Activated naive CD8-positive, alpha-beta T cell treated with anti-CD3 and anti-CD28 coated beads, Interleukin-2, amount 50 U/mL, for 24 hours (primary cell): ENCODE measurements at places on chromosomes 2 and 18.

DNA sequence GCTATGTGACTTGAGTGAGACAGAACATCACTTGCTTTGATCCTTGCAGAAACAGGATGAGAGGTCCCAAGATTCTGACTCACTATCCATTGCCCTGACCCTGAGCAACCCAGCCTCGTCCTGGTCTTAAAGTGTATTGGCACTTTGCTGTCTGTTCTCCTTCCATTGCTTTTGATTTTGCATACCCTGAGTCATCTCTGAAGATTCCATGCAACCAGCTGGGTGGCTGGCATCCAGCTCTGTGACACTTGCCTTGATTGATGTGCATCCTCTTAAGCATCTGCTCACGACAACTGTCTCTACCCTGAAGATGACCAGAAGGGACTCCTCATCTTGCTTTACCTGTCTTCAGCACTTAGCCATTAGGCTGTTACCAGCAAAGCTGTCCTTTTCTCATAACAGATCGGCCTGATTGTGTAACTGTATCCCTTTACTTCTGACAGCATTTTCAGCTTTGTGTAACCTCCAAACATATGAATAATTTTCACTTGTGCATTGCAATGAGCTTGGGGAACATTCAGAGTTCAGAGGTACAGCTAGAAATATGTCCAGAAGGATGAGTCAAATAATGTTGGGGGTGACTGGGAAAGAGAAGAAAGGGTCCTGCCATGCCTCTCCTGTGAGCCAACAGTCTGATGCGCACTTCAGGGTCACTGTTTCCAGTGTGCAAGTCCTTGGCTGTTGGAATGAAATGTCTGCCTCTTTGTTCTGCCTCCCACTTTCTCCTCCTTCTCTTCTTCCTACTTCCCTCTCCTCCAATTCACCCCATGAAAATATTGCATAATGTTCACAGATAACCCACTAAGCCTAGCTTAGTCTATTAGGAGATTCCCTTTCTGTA is 249.7 kb upstream of the OSR1 start:
- H3K27me3 ChIP-seq: no peaks in the 10 kb centered on the region
- H3K4me3 ChIP-seq: no peak overlapping the region
- no peaks in the 10 kb centered on the region for H3K36me3 ChIP-seq
- no peak overlapping the region for H3K27ac ChIP-seq

- no peak overlapping the region for H3K4me3 ChIP-seq
- H3K27me3 ChIP-seq: no peaks in the 10 kb centered on the region
- no peaks in the 10 kb centered on the region for H3K36me3 ChIP-seq
- no peak overlapping the region for H3K27ac ChIP-seq
These were observed 322.1 kb downstream of the LRRTM1 start for GRCh38 chr2:79982445-79982844.

DNA sequence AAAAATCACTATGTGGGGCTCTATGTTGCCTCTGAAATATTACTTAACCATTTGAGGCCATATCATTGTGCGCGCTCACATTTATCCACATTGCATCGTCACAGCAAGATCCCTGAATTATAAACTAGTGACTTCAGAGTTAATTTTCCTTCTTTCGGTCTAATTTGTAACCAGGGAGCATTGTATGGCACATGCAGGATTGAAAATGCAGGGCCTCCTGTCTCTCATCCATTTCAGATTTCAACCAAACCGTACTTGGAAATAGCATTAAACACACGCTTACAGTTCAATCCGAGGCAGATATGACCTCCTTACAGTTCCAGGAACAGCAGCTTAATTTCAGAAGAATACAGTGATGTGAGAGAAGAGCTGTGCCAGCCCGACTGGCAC is 532 bp downstream of the MYOM1 start:
- no peak overlapping the region for H3K27ac ChIP-seq
- no peaks in the 10 kb centered on the region for H3K27me3 ChIP-seq
- no peak for DNase-seq
- H3K36me3 ChIP-seq: no peaks in the 10 kb centered on the region

GRCh38 chr2:239298116-239298804 is 102.6 kb downstream of the HDAC4 start:
- no peaks in the 10 kb centered on the region for H3K27me3 ChIP-seq
- H3K4me3 ChIP-seq: peak overlapping the region; percentile 80
- peak; percentile 73 for DNase-seq
- peak overlapping the region; percentile 86 for H3K27ac ChIP-seq

- no peaks in the 10 kb centered on the region for H3K36me3 ChIP-seq
- no peaks in the 10 kb centered on the region for H3K4me1 ChIP-seq
- peaks cover 1% of the 10 kb centered on the region for H3K27me3 ChIP-seq
- no peak for DNase-seq
- H3K4me3 ChIP-seq: no peak overlapping the region
- no peak overlapping the region for H3K27ac ChIP-seq
These were observed 514.4 kb upstream of the HS6ST1 start for GRCh38 chr2:128832946-128833663.

DNA sequence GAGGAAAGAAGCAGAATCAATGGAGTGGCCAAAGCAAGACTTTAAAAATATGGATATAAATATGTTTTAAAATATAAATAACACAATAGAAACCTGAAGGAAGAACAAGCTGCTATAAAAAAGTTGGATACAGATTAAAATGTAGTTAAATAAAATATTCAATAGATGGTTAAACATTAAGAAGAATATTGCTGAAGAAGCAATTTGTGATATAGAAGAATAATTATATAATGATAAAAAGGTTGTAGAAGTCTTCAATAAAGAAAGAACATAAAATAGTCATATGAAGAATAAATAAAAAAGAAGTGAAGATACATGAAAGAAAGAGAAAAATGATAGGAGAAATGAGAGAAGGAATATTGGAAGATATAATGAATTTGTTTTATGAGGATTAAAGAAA is 392.0 kb downstream of the DSC3 start:
- DNase-seq: no peak
- H3K27me3 ChIP-seq: no peaks in the 10 kb centered on the region
- H3K4me3 ChIP-seq: no peak overlapping the region
- no peaks in the 10 kb centered on the region for H3K36me3 ChIP-seq
- H3K27ac ChIP-seq: no peak overlapping the region
- no peaks in the 10 kb centered on the region for H3K4me1 ChIP-seq

DNA sequence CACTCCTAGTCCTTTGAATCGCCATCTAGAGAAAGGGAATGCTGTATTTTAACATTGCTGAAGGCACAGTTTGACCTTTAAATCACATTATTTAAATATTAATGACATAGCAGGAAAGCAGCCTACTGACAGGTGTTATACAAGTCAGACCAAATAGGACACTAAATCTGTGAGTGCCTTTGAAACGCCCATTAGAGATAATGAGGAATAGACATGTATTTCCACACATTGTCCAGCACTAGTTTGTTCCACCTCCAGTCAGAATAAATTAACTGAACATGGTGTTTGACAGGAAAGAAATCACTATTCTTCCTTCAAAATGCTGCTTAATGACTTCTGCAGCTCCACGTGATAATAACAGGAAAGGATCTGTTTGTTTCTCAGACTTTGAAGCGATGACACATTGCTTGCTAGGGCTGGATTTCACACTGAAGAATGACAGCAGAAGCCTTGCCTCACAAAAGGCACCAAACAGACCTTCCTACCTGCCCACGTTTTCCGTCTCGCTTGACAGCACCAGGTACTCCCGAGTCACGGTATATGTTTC is 90.5 kb upstream of the DDX18 start:
- DNase-seq: no peak
- no peak overlapping the region for H3K4me3 ChIP-seq
- H3K36me3 ChIP-seq: no peaks in the 10 kb centered on the region

DNA sequence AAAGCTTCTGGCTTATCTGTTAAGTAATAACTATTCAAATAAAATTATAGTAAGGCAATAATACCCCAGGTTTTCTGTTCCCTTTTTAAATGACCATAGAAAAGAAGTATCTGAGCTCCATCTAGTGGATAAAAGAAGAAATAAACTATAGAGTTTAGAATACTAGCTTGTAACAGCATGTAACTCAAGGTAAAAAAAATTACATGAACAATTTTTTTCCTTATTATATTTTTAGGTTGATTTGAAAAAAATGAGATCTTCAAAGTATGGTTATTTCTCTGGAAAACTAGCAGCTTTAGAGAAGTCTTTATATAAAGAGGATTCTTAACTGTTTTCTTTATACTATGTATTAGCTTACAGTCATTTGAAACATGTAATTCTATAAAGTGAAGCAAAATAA is 58.1 kb downstream of the NCKAP1 start:
- no peak overlapping the region for H3K4me3 ChIP-seq
- no peak for DNase-seq
- peaks cover 3% of the 10 kb centered on the region for H3K36me3 ChIP-seq
- no peak overlapping the region for H3K27ac ChIP-seq

- H3K4me3 ChIP-seq: no peak overlapping the region
- no peaks in the 10 kb centered on the region for H3K4me1 ChIP-seq
- H3K27me3 ChIP-seq: no peaks in the 10 kb centered on the region
- H3K36me3 ChIP-seq: no peaks in the 10 kb centered on the region
- H3K27ac ChIP-seq: no peak overlapping the region
These were observed 80.9 kb downstream of the PPP1R1C start for GRCh38 chr2:182066400-182067087.

- H3K4me3 ChIP-seq: no peak overlapping the region
- peaks cover 37% of the 10 kb centered on the region for H3K27me3 ChIP-seq
- peaks cover 6% of the 10 kb centered on the region for H3K4me1 ChIP-seq
- H3K27ac ChIP-seq: no peak overlapping the region
- no peak for DNase-seq
These were observed 11.2 kb upstream of the ANKRD53 start for GRCh38 chr2:70967189-70967588.

GRCh38 chr2:169010633-169011460 is 20.3 kb downstream of the ABCB11 start:
- no peak overlapping the region for H3K27ac ChIP-seq
- DNase-seq: no peak
- peaks cover 8% of the 10 kb centered on the region for H3K4me1 ChIP-seq

GRCh38 chr2:159124441-159124911 is 156.0 kb downstream of the TANC1 start:
- peak; percentile 27 for DNase-seq
- peak overlapping the region; percentile 55 for H3K27ac ChIP-seq
- H3K4me3 ChIP-seq: no peak overlapping the region
- no peaks in the 10 kb centered on the region for H3K36me3 ChIP-seq

- H3K27ac ChIP-seq: no peak overlapping the region
- H3K4me1 ChIP-seq: peaks cover 34% of the 10 kb centered on the region
- no peaks in the 10 kb centered on the region for H3K36me3 ChIP-seq
- DNase-seq: no peak
These were observed 33.6 kb downstream of the TTC32 start for GRCh38 chr2:19868224-19868623.

DNA sequence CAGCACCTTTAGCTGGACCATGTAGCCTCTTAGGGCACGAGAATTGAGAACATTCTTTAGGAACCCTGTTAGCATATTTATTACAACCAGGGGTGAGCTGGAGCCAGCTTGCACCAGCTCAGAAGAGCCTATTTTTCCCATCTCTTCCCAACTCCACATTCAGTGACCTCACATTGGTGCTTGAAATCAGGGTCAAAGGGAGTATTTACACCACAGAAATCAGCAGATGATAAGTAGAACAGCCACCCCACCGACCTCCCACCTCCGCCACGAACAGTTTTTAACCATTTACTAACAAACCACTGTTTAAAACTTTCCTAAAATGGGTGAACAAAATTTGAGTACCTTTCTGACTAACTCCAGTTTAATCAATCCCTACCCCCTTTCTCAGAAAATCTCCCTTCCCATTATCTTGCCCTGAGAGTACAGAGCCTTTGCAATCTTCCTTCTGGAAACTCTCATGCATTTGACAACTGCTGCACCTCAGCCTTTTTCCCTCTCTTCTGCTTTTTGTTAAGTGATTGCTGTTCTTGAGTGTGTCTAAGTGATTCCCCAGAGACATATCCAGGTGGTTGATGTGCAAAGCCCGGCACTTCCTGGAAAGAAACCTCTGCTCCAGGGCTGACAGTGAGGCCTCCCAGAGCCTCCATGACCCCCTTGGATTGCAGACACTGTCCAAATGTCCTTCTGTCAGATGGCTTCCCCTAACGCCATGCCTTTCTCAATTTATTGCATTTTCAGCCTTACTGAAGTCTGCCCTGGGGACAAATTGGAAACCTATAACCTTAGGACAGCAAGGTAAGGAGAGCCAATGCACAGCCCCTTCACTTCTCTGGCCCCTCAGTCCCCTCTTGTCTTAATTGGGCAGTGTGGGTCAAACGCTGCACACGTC is 389.5 kb upstream of the TNP1 start:
- peaks cover 23% of the 10 kb centered on the region for H3K27me3 ChIP-seq
- peaks cover 9% of the 10 kb centered on the region for H3K4me1 ChIP-seq
- no peaks in the 10 kb centered on the region for H3K36me3 ChIP-seq
- no peak for DNase-seq
- no peak overlapping the region for H3K4me3 ChIP-seq
- no peak overlapping the region for H3K27ac ChIP-seq

GRCh38 chr2:162030363-162031190 is 43.4 kb downstream of the DPP4 start:
- H3K36me3 ChIP-seq: peaks cover 20% of the 10 kb centered on the region
- DNase-seq: no peak
- no peak overlapping the region for H3K27ac ChIP-seq
- peaks cover 9% of the 10 kb centered on the region for H3K4me1 ChIP-seq
- H3K4me3 ChIP-seq: no peak overlapping the region

- no peaks in the 10 kb centered on the region for H3K4me1 ChIP-seq
- H3K27ac ChIP-seq: no peak overlapping the region
- H3K4me3 ChIP-seq: no peak overlapping the region
- DNase-seq: no peak
- H3K27me3 ChIP-seq: no peaks in the 10 kb centered on the region
These were observed 232.4 kb downstream of the SEPTIN10 start for GRCh38 chr2:109381327-109381820.

DNA sequence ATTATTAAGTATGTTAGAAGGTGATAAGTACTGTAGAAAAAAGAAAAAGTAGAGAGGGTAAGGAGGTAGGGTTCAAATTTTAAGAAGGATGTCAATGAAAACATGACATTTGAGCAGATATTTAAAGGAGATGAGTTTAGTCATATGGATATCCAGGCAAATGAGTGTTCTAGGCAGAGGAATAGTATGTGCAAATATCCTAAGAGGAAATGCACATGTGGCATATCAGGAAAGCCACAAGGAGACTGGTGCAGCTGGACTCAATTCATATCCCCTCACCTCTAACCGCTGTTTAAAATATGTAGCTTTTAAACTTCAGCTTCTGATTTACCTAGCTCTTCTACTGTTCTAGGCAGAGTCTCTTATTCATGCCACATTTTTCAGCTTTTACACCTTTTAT is 9.5 kb downstream of the AGPS start:
- H3K4me1 ChIP-seq: peaks cover 61% of the 10 kb centered on the region
- no peak overlapping the region for H3K27ac ChIP-seq
- no peak overlapping the region for H3K4me3 ChIP-seq
- no peaks in the 10 kb centered on the region for H3K27me3 ChIP-seq

- peaks cover 35% of the 10 kb centered on the region for H3K4me1 ChIP-seq
- peak overlapping the region; percentile 34 for H3K4me3 ChIP-seq
- H3K27me3 ChIP-seq: no peaks in the 10 kb centered on the region
- peak; percentile 10 for DNase-seq
- peaks cover 26% of the 10 kb centered on the region for H3K36me3 ChIP-seq
These were observed 15.1 kb downstream of the CLIP4 start for GRCh38 chr2:29130295-29130694.

- no peak overlapping the region for H3K4me3 ChIP-seq
- no peaks in the 10 kb centered on the region for H3K4me1 ChIP-seq
- H3K36me3 ChIP-seq: peaks cover under 1% of the 10 kb centered on the region
- DNase-seq: no peak
These were observed 33.6 kb downstream of the RASGRP3 start for GRCh38 chr2:33509908-33510585.
